RPMI8226 (cell line): ENCODE measurements at places on chromosomes 4 and X.

DNA sequence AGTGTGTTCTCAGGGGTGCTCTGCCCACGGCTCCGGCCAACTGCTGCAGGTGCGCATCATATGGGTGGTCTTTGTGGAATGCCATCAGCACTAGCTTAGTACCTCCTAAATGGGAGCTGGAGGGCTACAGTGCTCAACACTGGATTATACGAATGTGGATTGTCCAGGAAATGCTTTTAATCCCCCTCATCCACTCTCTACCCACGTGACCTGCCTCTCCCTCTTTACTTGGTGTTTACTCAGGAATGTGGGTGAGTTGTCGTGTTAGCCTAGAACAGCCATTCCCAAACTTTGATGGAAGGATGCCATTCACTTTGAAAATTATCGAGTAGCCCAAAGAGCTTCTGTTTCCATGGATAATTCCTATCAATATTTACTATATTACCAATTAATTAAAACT is 150.8 kb downstream of the PTTG2 start:
- DNase-seq: no peak

- no peak for DNase-seq
These were observed 579.6 kb downstream of the NLGN4X start for GRCh38 chrX:5648941-5649568.

GRCh38 chr4:98963538-98964433 is 31.7 kb upstream of the METAP1 start:
- DNase-seq: no peak

DNA sequence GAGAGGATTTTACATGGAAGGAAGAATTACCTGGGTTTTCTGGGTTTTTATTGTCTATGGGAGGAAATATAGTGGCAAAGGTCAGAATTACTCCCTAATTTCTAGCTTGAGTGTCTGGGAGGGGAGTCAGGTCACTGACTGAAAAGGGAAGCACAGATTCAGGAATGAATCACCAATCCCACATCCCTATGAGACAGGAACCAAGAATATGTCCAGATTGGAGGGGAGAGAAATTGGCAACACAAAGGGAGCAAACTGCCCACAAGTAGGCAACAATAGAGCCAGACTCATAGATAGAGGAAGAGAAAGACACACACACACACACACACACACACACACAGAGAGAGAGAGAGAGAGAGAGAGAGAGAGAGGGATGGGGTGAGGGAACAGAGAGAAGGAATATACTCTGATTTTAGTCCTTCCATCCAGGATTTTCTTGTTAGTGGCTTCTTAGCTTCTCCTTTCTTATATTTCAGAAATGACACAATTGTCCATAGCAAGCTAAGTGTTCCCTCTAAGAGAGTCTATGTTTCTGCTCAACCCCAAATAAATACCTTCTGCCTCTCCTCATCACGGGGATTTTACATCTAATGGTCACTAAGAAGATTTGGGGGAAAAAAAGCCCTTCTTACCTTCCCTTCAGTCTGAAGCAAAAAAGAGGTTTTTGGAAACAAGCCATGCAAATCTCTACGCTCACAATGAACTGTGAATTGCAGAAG is 12.0 kb downstream of the P2RY10 start:
- DNase-seq: no peak

DNA sequence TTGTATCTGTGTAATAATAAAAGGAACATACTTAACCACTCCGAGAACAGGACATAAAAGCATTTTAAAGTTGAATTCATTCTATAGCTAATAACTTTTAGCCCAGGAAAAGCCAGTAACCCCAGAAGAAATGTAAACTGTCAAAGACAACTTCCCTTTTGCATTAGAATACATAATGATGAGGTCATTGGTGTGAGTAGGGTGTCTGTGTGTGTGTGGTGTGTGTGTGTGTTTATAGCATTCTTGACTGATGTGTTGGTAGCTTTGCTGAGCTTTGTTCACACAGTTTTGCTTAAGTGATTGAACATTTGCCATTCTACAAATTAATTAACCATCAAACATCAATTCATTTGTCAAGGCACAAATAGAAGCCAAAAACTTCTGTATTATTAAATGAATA is 559.6 kb downstream of the ARAP2 start:
- no peak for DNase-seq
